Endodermal cell (in vitro differentiated cells): ENCODE measurements at places on chromosomes 16 and 17. TPM values are rescaled to one million over a fixed set of nuclear protein-coding genes. Genes with fewer than 3 reads are reported as not detected.

Gene OSGIN1
- total RNA-seq = 1.2 and 1.6 TPM in 2 replicates

Gene AURKB
- total RNA-seq = 67.7 to 125 TPM (median 122 TPM) in 3 replicates

Gene LYRM9
- 5.5 and 5.8 TPM in 2 replicates for total RNA-seq

Gene GDPD1
- 23.2 and 23.3 TPM in 2 replicates for total RNA-seq

Gene CACNG3
- total RNA-seq = not detected in 3 replicates

Gene ZSCAN10
- total RNA-seq = 21.1 to 36.6 TPM (median 35.2 TPM) in 3 replicates

Gene TMC5
- 1.3 to 1.6 TPM (median 1.3 TPM) in 3 replicates for total RNA-seq

Gene C16orf89
- total RNA-seq = 0.34 and 0.51 TPM in 2 replicates

Gene CPNE7
- total RNA-seq = 1.7 and 2.1 TPM in 2 replicates

Gene CDK5R1
- 5.4 to 11.1 TPM (median 9.8 TPM) in 3 replicates for total RNA-seq

Gene CCL7
- not detected in 3 replicates for total RNA-seq

Gene CHAD
- 0.15 and 0.29 TPM in 2 replicates for total RNA-seq

Gene TXNL4B
- 12.4 to 13.1 TPM (median 13.0 TPM) in 3 replicates for total RNA-seq

Gene CFAP97D1
- total RNA-seq = not detected in 2 replicates

Gene CLEC18B
- 0.32 TPM in 1 of 2 replicates, not detected in the other for total RNA-seq

Gene CX3CL1
- total RNA-seq = 0.18 TPM in 2 replicates

Gene SECTM1
- not detected in 3 replicates for total RNA-seq

Gene TBC1D28
- total RNA-seq = not detected in 2 replicates

Gene CDH13
- total RNA-seq = 0.61 to 2.4 TPM (median 0.86 TPM) in 3 replicates

Gene TEKT5
- total RNA-seq = not detected in 2 replicates
